ENCODE measurements at places on chromosomes 13 and 19.

DNA sequence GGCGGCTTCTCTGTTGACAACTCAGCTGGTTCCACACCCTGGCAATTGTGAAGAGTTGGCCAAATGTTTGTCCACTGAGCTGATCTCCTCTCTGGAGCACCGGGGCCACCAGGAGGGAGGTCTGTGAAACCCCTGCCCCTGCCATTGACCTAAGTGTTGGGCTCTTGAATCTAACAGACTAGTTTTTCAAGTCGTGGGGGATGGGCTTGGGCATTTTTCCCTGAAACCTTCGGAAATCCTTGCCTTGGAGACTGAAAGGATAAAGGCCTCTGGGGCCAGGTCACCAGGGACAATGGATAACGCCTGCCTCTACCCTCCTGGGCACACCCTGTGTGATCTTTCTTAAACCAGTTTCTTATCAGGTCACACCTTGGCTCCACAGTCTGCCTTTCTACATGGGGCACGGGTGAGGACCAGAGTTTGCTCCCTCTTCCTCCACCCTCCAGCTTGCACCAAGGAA is 881 bp downstream of the GEMIN7 start:
- peak; percentile 81 for DNase-seq

- DNase-seq, result peak; percentile 19
Observed at GRCh38 chr19:37007587-37008220, 70.5 kb upstream of the ZNF420 start.

DNA sequence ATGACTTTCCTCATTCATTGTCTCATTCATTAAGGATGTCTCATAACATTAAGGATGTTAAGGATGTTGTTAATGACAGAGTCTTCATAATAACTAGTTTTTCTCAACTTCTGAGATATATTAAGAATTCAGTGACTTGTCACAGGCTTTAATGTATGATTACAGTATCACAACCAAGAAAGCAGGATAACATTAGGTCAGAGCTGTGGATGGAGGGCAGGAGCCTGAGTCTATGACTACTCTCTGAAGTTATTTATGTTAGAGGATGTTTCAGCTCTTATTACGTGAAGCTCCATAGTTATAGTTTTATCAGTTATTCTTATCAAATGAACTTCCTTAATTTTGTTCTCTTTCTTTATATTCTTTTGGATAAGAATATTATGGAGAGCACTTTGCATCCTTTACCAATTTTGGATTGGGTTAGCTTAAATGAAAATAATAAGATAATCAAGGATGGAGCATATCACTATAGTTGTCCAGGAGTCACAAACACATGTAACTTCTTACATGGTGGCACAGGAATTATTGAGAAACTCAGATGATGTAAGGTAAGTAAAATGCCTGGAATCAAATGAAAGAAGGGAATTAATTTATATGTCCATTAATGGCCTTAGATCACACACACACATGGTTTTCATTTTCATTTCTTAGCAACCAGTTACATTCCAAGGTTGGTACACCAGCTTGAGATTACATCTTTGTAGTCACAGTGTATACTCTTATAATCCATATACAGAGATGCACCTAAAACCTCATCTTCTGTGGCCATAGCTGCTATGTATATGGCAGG is 57.0 kb downstream of the SLC10A2 start:
- DNase-seq, result no peak

- peak; percentile 34 for DNase-seq
Observed at GRCh38 chr19:18230941-18231734, 4.9 kb upstream of the PDE4C start.

Measured in GM23338 (cell line).